Glutamatergic neuron (in vitro differentiated cells): ENCODE measurements at places on chromosomes 11 and 22. TPM values are rescaled to one million over a fixed set of nuclear protein-coding genes. Genes with fewer than 3 reads are reported as not detected.

GRCh38 chr11:86670911-86671310, 1.5 kb downstream of the ME3 start:
- H3K4me3 ChIP-seq, result peak overlapping the region; percentile 74
- no peak for DNase-seq
- H3K27ac ChIP-seq, result no peak overlapping the region
- H3K27me3 ChIP-seq, result peaks cover 2% of the 10 kb centered on the region

DNA sequence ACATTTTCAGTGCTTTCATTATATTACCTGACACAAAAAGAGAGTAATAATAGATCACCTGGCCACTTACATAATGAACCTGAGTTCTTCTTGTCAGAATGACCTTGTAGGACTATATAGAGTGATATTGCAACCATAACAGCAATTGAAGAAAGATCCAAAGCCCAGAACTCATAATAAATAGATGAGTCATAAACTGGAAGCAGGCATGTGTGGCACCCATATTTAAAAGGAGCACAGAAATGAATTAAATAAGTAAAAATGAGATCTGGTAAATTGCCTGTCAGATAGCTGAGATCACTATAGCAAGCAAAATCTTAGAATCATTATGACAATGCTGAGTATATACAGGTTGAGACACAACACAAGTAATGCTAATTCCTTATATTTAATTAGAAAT, 331.8 kb downstream of the AASDHPPT start:
- no peaks in the 10 kb centered on the region for H3K27me3 ChIP-seq
- no peak for DNase-seq
- H3K4me1 ChIP-seq, result no peaks in the 10 kb centered on the region
- no peak overlapping the region for H3K4me3 ChIP-seq

DNA sequence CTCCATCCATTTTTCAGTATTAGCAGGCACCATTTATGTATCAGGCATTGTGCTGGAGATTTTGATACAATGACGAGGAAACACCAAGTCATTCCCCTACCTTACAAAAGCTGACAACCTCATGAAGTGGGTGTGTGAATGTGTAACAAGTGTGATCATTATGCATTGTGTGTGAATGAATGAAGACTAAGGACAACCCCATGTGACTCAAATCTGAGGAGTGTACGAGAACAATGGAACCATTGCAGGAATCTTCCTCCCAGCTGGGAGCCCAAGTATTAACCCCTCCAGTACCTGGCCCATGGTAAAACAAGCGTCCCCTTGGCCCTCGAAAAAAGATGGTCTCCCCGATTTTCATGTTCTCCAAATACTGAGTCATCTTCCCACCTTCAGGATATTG, 4.4 kb downstream of the CYB5R2 start:
- no peaks in the 10 kb centered on the region for H3K36me3 ChIP-seq
- DNase-seq, result no peak
- H3K27ac ChIP-seq, result no peak overlapping the region
- no peaks in the 10 kb centered on the region for H3K4me1 ChIP-seq
- H3K4me3 ChIP-seq, result no peak overlapping the region

- peak; percentile 18 for DNase-seq
- H3K4me1 ChIP-seq, result peaks cover 20% of the 10 kb centered on the region
- peak within 1 kb of the TSS; percentile 92 for H3K27ac ChIP-seq
Measured at GRCh38 chr22:24427500-24428164, at the start of gene ADORA2A. ADORA2A (plus strand) TSS chr22:24427599; CDS start chr22:24433405, 5,806 bp downstream.

- no peak for DNase-seq
- peaks cover 3% of the 10 kb centered on the region for H3K4me1 ChIP-seq
- no peak overlapping the region for H3K4me3 ChIP-seq
- H3K27ac ChIP-seq, result no peak overlapping the region
- H3K27me3 ChIP-seq, result no peaks in the 10 kb centered on the region
Measured at GRCh38 chr11:130614591-130614990, 166.1 kb downstream of the ADAMTS15 start.

DNA sequence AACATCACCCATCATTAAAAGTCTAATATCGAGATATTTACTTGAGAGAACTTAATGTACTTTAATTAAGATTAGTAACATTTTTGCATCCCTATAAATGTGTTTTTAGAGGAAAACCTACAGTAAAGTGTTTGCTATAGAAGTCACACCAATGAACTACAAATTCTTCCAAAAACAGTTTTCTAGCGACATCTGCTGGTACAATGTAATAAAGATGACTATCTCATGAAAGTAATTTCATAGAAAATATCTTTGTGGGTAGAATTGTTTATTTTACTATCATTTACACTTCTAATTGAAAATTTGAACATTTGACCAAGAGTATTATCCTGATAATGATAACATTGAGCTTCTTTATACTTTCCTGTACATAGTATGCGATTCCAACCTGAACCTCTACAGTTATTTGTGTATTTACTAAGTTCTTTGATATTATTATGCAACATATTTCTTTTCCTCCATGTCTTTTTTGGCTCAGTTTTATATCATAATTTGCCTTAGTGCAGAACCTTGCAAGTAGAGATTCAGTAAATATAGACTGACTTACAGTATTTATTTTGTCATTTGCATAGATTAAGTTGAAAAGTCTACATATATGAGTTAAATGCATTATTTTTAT, 252.7 kb downstream of the TMEM135 start:
- no peak overlapping the region for H3K27ac ChIP-seq
- peaks cover 6% of the 10 kb centered on the region for H3K4me1 ChIP-seq
- H3K27me3 ChIP-seq, result no peaks in the 10 kb centered on the region

DNA sequence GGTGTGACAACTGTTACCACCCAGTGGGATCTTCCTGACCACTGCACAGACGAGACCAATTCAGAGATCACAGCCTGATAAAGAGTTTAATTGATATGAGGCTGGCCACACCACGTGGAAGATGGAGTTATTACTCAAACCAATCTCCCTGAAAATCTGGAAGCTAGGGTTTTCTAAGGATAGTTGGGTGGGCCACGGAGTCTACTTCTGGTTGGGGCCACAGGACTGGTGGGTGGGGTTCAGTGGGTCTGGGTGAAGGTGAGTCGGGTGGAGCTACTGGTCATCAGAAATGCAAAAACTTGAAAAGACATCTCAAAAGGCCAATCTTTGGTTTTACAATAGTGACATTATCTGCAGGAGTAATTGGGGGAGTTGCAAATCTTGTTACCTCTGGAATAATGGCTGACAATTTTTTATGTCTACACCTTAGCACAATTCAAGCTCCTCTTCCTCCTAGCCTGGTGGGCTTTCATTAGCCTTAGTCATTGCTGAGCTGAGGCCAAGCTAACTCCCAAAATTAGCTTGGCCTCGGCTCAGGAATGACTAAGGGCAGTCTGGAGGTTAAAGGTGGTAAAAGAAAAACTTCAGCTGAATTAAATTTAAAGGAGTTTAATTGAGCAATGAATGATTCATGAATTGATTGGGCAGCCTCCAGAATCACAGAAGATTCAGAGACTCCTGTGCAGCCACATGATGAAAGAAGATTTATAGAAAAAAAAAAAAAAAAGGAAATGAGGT, 13.1 kb downstream of the C11orf96 start:
- H3K4me3 ChIP-seq, result no peak overlapping the region
- DNase-seq, result no peak
- peaks cover 5% of the 10 kb centered on the region for H3K4me1 ChIP-seq
- no peaks in the 10 kb centered on the region for H3K36me3 ChIP-seq
- H3K27ac ChIP-seq, result no peak overlapping the region

DNA sequence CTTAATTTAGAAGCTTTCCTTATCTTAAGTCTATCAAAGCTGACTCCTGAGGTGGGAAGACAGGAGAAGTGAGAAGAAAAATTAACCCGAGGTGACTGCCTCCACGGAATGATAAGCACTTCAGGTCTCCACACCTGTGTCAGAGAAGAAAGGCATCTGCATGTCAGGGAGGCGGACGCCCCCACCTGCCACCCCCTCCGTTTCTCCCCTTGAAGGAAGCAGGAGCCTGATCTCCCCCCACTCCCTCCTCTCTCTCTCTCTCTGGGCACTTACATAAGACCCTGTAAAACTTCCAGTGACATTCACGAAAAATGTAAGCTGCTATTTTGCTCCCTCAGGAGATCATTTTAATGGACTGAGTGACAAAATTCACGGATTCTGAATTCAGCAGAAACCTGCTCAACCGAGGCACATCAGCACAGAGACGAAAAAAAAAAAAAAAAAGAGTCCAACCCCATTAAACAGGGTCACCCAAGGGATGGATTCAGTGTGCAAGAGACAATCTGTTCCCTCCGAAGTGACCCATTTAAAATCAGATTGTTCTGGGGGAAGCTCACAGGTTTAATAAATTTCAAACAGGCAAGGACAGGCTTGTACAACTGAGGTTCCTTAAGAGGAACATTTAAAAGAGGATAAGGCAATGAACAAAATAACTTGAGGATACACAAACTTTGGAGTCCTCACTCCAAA, 1.5 kb downstream of the LARGE1 start:
- peak overlapping the region; percentile 72 for H3K27ac ChIP-seq
- peaks cover 9% of the 10 kb centered on the region for H3K27me3 ChIP-seq
- peaks cover 29% of the 10 kb centered on the region for H3K4me1 ChIP-seq
- DNase-seq, result no peak
- H3K4me3 ChIP-seq, result peak overlapping the region; percentile 95

- no peaks in the 10 kb centered on the region for H3K36me3 ChIP-seq
- H3K27ac ChIP-seq, result no peak overlapping the region
- DNase-seq, result no peak
- no peaks in the 10 kb centered on the region for H3K4me1 ChIP-seq
- H3K27me3 ChIP-seq, result peaks cover 17% of the 10 kb centered on the region
- no peak overlapping the region for H3K4me3 ChIP-seq
Measured at GRCh38 chr22:43442386-43443151, 30.8 kb downstream of the MPPED1 start.

DNA sequence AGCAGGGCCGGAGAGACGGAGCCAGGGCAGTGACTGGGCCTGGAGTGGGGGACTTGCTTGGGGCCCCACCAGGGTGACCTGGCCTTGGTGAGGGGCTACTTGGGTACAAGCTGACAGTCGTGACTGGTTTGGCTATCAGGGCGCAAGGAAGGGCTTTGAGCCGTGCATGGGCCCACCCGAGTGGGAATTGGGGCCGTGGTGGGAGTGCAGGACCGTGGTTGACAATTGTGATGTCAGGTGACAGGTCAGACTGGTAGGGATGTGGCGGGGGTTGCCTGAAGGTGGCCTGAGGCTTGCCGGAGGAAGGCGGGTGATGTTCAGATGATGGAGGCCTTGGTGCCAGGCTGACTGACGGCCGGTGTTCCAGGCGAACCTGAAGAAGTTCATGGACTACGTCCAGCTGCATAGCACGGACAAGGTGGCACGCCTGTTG, 5.6 kb downstream of the SHANK3 start:
- H3K27me3 ChIP-seq, result peaks cover 25% of the 10 kb centered on the region
- DNase-seq, result no peak
- no peaks in the 10 kb centered on the region for H3K36me3 ChIP-seq
- H3K4me3 ChIP-seq, result no peak overlapping the region
- no peak overlapping the region for H3K27ac ChIP-seq

DNA sequence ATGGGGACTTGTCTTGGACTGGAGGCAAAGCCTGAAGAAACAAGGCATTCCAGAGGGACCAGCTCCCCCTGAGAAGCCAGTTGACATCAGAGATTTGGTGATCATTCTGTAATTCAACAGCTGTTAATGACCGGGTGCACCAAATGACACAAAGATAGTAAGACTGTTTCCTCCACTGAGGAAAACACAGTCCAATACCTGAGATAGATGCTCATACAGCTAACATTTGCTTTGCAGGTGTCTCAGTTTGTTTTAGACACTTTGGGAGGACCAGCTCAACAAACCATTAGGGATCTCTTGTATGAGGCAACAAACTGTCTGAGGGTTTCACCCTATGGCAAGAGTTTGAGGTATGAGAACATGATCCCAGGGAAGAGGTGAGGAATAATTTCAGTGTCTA, 237.2 kb upstream of the PLET1 start:
- no peaks in the 10 kb centered on the region for H3K36me3 ChIP-seq
- H3K27me3 ChIP-seq, result no peaks in the 10 kb centered on the region
- no peaks in the 10 kb centered on the region for H3K4me1 ChIP-seq
- DNase-seq, result no peak

GRCh38 chr22:46163557-46163888, 13.2 kb downstream of the PPARA start:
- peaks cover 4% of the 10 kb centered on the region for H3K4me1 ChIP-seq
- no peak overlapping the region for H3K27ac ChIP-seq
- H3K27me3 ChIP-seq, result peaks cover 2% of the 10 kb centered on the region
- no peak overlapping the region for H3K4me3 ChIP-seq

DNA sequence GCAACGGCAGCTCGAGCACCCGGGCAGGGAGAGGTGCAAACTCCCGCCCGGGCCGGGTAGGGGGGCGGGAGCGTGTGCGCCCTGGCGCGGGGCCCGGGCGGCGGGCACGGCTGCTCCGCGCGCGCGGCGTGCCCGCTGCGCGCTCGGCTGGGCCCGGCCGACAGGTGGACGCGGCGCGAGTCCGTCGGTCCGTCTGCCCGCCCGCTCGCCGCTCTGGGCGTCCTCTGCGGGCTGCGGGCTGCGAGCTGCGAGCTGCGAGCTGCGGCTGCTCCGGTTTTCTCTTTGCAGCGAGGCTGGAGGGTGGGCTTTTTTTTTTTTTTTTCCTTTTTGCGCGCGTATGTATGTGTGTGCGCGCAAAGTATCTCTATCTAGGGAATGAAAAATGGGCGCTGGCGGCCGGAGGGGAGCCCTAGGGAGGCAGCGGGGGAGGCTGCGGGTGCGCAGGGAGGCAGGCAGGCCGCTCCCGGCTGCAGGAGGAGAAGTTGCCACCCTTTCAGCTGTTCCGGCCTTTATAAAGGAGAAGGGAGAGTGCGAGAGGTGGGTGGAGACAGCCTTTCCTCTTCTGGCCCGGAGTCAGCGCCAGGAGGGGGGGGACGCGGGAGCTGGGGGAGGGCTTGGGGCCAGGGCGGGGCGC, at the start of gene PDGFB:
PDGFB (minus strand) TSS at position 487 of the 634 bp plus-strand sequence. CDS start 1,019 bp downstream, outside the sequence.
- DNase-seq, result no peak
- peak within 1 kb of the TSS; percentile 79 for H3K4me3 ChIP-seq
- peaks cover 6% of the 10 kb centered on the region for H3K4me1 ChIP-seq
- H3K27ac ChIP-seq, result no peak within 1 kb of the TSS

DNA sequence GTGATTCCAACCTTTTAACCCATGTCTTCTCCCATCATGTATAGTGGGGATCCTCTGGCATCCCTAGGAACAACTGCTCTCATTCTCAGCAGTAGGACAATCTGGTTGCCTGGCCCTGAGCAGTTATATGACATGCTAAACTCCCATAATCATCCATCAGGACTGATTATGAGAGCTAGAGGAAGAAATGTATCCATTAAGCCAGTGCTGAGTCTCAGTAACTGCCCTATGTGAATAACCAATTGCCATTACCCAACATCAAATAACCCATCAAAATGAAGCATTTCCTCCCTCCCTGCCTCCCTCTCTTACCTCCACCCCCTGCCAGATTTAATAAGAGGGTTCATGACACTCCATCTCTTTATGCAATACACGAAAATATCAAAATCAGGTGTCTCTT, 277.6 kb downstream of the NXPE2 start:
- no peak for DNase-seq
- no peaks in the 10 kb centered on the region for H3K36me3 ChIP-seq
- no peak overlapping the region for H3K4me3 ChIP-seq
- no peak overlapping the region for H3K27ac ChIP-seq
- no peaks in the 10 kb centered on the region for H3K27me3 ChIP-seq

The NXPE2 gene
- not detected for total RNA-seq

The DBX1 gene
- total RNA-seq, result 0.29 TPM

The IFITM10 gene
- total RNA-seq, result 5.4 TPM

The PGA4 gene
- total RNA-seq, result not detected
